ENCODE measurements at places on chromosomes 5 and 9.

DNA sequence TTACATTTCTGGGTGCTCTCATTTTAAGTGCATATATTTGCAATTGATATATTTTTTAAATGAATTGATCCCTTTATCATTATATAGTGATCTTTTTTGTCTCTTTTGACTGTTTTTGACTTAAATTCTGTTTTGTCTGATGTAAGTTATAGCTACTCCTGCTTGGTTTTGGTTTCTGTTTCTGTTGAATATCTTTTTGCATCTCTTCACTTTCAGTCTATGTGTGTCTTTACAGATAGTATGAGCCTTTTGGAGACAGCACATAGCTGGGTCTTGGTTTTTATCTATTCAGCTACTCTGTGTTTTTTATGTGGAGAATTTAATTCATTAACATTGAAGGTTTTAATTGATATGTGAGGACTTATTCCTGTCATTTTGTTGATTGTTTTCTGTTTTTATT is 311.3 kb downstream of the SPATA31D1 start:
- no peak for DNase-seq

- no peak for DNase-seq
These were observed 19.3 kb upstream of the TMEM161B start for GRCh38 chr5:88287846-88288527.

- no peak for DNase-seq
These were observed 6.5 kb downstream of the CKMT2 start for GRCh38 chr5:81239613-81240012.

DNA sequence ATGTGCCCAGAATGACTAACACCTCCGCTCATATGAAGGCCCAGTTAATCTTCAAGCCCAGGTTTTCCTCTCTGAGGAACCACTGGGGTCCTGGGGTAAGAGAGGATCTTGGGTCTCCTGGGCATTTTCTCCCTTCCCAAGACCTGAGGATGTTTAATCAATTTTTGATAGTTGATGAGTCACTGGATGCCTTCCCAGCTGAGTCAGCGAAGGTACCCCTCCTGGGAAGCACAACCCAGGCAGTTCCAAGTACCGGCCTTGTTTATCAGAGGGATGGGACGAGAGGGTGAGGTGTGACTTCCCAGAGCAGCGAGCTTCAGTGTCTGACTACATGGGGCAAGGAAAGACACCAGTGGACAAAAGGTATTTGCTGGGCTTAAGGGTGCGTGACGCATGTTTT is 119.6 kb upstream of the IL12B start:
- DNase-seq, result no peak

DNA sequence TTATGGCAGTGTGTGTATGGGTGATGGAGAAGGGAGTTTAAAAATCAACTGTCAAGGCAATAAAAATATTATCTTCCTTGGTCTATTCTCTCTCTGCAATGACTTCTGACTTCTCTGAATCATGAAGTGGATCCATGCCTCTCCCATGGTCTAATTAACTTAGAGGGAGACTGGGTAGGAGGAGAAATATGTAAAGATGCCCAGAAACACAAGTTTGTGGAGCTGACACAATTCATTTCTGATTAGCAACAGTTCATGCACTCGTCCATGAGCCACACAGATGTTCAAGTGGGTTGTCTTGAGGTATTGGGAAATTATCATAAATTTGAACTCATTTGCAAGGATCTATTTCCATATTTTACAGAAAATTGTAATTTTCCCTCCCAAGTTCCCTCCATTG is 38.1 kb downstream of the INSYN2B start:
- no peak for DNase-seq

GRCh38 chr9:124110307-124110915 is 98.8 kb downstream of the LHX2 start:
- peak; percentile 12 for DNase-seq

- DNase-seq, result no peak
These were observed 40.0 kb upstream of the ABL1 start for GRCh38 chr9:130794923-130795495.

- DNase-seq, result no peak
These were observed 102.0 kb upstream of the ADAMTS19 start for GRCh38 chr5:129358069-129358468.

DNA sequence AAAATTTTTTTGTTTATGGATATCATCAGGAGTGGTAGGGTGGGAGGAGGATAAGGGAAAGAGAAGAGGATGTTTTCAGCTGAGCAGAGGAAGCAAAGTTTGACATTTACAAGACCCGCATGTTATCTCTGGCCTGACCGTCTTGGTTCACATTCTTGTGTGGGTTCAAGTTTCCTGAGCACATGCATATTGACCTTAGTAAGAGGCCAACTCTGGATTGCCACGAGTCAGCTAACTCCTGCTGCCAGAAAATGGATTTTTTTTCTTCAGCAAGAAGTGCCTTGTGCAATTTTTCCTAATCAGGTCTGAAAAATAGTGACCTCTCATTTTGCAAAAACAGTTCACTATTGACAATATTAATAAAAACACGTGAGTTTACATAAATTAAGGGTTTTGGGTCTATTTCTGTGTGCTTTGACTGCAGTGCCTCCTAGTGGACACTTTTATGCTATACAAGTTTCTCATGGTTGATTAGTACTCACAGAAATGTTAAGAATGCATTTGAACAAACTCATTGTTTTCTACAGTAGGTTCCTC is 27.1 kb upstream of the BASP1 start:
- no peak for DNase-seq

- DNase-seq, result no peak
These were observed 1.8 kb upstream of the LNPEP start for GRCh38 chr5:96933764-96934707.

- no peak for DNase-seq
These were observed 1.3 kb downstream of the MAN2A1 start for GRCh38 chr5:109690975-109691574.

DNA sequence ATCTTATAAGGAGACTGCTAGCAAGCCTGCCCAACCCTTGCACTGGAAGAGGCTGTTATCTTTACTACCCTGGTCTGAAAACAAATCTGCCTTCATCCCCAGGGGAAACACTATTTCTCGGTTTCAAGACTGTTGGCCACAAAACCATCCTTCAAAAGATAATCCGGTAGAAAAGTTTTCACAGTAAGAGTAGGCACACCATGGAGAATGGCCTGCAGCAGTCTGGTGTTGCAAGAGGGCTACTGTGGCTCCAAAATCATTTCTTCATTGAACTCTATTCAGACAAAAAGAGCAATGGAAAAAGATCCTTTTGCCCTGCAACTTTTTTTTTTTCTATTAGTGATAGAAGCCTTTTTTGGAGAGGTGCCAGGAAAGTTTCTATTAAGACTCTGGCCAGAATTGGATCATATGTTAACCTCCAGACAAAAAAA is 163.9 kb downstream of the ARHGEF28 start:
- no peak for DNase-seq

DNA sequence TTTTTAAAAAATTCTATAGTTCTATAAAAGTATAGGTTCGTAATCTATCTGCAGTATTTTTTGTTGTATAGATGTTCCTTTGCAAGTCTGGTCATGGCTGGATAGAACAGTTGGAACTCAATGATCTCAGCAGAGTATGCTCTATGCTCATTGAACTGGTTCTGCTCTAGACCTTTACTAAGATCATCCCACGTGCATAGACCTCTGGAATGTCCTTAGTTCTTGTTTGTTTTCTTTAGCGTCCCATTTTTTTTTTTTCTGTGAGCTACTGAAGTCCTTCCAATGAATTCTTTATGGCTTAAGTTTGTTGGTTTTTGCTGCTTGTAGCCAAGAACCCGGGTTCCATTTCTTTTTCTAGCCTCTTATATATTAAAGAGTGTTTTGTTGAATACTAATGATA is 3.5 kb downstream of the TMEM38B start:
- no peak for DNase-seq

DNA sequence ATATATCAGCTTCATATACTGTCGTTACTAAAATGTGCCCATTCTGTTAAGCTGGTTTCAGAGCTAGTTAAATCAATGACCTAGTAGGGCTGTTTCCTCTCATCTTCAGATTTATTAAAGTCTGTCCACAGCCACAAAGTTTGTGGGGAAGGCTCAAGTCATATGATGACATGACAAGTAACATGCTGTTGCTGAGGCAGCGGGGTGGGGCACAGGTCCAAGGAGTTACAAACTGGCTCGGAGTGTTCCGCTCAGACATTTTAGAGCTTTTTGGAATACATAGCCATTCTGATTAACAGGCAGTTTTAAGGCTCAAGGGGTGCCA is 2.7 kb upstream of the ANP32B start:
- DNase-seq, result no peak

DNA sequence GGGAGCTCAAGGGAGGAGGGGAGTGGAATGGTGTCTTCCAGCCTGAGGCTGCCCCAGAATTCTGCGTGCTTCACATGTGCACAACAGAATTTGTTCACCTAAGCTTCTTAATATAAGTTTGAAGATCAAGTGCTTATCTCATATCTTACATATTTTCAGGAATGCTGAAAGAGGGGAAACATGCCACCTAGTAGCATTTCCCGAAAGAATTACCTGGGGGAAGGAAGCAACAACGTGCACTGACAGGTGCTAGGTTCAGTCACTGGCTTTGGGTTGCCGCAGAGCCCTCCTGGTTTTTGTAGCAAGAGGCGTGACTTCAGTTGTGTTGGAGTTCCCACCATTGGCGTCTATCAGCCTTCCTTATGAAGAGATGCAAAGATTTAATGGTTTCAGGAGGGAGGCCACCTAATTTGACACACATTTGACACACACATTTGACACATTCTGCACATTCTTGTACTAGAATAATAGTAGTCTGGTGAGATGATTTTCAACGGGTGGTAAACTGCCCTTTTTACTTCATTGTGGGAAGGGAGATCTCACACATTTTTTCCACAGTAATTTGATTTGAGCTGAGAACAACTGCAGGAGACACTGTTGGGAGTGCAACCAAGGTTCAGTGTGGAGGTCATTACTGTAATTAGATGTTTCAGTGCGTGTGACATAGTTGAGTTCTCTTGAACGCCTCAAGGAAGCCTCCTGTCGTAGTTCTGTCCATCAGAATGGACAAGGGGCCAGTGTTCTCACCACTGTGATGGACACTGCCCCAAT is 481.3 kb downstream of the CCDC171 start:
- no peak for DNase-seq

DNA sequence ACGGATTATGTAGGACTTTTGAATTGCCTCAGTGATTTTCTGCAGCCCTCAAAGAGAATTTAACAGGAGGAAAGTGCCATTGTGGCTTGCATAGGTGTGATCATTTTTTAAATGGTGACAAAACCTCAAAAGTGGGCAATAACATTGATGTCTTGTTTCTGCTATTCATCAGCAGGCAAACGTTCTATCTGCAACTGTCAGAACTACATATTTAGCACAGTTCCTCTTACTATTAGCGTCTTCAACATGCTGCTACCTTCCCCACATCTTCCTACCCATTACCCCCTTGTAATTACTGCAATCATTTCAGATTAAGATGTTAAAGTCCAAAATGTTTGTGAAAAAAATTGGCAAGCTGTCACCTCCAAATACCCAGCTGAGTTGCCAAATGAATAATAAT is 254.6 kb downstream of the SMARCA2 start:
- no peak for DNase-seq

DNA sequence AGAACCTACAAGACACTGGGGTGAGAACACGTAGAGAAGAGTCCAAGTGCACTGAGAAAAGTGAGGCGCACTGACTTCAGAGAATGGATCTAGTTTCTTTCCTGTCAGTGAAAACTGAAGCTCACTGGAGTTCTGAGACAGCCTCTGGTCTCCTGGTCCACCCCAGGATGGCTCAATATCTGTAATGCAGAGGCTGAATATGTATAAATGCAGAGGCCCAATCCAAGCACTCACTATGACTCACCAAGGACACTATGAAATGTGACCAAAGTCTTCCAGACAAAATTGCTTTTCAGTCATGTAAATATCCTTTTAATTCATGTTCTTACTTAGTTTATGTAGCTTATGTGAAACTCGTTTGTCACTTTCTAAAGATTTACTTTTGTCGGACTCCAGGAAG is 53.8 kb downstream of the NFIB start:
- no peak for DNase-seq

DNA sequence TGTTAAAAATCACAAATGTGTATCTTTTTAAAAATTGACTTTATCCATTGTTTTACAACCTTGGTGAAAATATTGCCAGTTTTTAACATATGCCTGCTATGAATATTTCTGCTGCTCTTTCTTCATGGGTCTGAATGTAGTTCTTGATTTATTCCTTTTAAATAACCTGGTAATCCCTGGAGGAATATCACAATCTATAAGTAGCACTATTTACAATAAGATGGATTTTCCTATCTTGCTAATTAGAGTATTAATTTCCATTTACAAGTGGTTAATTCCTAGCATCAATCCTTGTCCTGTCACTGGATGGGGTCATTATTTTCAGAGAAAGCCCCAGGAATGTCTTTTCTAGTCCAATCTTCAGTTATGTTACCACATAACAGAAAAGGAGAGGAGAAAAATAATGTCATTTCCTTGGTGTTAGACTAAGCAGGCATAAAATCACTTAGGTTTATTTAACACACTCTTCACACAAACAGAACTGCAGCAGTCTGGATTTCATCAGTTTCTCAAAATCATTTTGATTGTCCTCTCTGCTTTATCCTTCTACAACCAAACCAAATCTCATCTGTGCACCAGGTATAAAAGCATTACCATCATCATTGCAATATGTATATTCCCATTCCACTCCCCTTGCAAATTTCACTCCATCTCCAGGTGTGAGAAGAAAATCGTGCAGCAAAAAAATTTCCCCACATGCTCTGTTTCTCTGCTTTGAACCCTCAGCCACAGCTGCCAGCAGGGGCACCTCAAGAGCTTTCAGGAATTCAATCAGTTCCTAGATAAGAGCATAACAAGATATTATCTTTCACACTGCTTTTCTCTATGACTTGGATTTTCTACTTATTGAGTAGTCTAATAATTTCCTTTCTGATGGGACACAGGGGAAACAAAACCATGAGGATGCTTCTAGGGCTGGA is 204.1 kb downstream of the SEC61B start:
- DNase-seq, result no peak

DNA sequence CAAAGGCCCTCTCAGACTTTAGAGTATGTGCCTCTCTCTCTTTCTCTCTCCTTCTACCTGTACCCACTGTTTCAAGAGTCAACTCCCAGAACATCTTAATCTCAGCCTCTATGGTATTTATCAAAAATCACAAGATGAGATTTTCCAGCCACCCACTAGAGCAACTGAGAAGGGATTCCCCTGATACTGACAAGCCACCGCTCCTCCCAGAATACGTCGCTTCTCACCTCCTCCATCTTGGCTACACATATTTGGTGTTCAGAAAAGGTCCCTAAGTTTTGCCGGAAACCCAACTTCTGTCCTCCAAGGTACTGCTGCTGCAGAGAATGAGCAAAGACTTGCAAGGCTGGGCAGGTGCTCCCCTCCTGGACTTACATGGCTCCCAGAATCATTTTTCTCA is 6.1 kb downstream of the GARIN3 start:
- no peak for DNase-seq

DNA sequence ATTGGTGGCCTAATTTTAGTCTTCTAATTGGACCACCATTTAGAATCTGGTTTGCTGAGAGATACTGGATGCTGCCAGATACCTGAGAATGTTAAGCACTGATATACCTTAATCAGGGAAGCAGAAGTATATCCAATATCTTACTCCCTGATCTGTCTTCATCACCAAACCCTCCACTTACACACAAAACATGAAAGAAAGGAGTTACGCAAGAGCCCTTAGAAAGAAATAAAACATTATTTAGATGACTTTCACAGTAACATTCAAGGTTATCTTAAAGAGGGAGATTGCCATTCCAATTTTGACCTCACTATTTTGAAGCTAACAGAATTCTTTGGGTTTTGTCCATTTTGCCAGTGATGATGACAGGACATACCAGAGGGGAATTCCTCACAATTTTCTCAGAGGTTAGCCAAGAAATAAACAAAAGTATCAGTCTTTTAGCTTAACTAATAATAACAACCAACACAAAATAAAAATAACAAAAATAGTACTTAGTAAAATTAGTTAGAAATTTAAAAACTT is 496.1 kb downstream of the NFIB start:
- no peak for DNase-seq

GRCh38 chr9:131583836-131584555 is 38.7 kb downstream of the PRRT1B start:
- no peak for DNase-seq
